ENCODE measurements at places on chromosomes 2 and 18.

- DNase-seq: no peak
Observed at GRCh38 chr2:45946023-45946422, 294.5 kb downstream of the PRKCE start.

GRCh38 chr18:68438983-68439382 lies 275.9 kb downstream of the TMX3 start:
- peak; percentile 74 for DNase-seq

DNA sequence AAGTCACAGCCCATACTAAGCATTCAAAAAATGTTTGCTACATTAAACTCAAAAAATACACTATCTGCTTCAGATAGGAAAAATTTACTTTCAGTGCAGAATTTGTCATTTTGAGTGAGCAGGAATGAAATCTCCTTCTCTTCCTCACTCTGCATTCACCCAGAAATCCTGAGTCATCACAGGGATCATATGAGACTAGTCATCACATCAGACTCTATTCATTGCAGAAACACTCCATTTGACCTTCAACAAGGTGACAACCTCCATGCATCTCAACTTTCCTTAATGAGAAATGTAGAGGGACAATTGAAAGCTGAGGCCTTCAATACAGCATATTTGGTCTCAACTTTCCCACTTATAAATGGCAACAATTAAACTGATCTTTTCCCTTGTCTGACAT lies 130.4 kb upstream of the CYP26B1 start:
- DNase-seq: no peak

DNA sequence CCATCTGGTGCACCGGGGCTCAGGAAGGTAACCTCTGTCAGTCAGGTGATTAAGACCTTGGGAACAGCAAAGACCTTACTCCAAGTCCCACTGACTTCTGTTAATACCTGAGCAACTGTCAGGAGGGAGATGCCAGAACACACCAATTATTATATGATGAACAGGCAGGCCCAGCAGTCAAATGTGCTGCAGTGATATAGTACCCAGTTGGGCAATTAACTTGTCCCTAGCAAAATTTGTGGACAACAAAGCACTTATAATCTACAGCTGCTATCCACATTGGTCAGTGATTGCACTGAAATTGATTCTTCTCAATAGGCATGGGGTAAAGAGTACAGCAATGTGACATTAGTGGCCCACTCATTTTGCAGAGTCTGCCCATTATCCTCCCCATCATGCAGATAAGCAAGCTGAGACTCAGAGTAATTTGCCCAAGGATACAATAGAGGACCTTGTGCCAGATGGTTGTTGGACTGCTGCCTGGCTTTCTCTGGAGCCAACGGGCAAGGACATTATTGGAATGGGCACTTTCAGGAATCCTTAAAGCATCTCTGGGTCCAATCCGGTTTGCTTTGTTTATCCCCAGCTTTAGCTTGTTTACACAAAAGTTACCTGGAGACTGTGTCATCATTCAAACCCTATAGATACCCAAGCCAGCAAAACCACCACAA lies 147.6 kb downstream of the CCBE1 start:
- no peak for DNase-seq

DNA sequence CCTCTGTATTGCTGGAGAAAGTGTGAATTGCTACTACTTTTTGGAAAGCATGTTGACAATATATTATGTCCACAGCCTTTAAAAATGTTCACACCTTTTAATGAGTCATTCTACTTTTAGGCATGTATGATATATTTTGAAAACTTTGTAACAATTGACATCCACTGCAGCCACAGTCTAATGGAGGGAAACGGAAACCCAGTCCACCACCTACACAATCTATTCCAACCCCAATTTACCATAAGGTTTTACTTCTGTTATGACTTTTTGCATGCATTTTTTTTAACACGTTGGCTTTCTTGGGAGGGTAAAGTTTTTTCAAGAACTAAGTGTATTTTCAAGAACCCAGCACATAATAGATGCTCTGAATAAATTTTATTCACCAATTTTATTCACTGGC lies 38.5 kb upstream of the ATP8B1 start:
- no peak for DNase-seq

DNA sequence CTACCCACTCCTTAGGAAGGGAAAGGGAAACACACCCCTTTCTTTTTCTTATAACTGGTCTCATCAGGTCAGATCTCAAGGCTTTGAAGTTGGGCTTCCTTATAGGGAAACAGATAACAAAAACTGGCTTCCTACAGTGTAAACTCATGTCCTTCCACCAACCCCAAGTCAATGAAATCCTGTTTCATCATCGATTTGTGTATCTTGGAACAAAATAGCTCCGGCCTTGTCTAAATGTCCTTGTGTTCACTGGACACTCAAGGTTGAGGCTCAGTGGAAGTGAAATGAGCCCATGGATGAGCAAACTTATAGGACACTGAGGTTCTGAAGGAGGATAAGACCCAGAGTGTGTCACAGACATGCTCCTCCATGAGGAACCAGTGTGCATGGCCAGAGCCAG lies 156.1 kb upstream of the REV1 start:
- no peak for DNase-seq

GRCh38 chr18:80034852-80035406 lies 695 bp downstream of the RBFA start:
- peak; percentile 48 for DNase-seq

- DNase-seq: no peak
Observed at GRCh38 chr2:8644605-8645175, 37.2 kb upstream of the ID2 start.

DNA sequence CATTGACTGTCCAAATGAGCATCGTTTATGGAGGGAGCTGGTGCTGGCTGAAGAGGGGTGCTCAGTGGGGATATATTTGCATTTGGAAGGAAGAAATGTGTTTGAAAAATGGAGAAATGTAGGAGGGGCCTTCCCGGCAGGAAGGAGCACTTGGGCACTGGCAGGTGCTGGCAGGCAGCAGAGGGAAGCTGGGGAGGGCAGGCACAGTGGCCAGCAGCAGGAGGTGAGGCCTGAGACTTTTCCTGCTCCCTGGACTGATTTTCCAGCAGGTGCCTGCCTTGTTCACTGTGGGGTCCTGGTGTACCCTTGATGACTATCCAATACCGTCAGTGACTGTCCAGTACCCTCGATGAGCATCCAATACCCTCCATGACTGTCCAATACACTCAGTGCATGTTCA lies 20.8 kb upstream of the HPCAL1 start:
- DNase-seq: no peak

GRCh38 chr18:28504066-28504465 lies 327.1 kb upstream of the CDH2 start:
- DNase-seq: no peak

- no peak for DNase-seq
Observed at GRCh38 chr2:43027097-43027873, 199.1 kb downstream of the ZFP36L2 start.

DNA sequence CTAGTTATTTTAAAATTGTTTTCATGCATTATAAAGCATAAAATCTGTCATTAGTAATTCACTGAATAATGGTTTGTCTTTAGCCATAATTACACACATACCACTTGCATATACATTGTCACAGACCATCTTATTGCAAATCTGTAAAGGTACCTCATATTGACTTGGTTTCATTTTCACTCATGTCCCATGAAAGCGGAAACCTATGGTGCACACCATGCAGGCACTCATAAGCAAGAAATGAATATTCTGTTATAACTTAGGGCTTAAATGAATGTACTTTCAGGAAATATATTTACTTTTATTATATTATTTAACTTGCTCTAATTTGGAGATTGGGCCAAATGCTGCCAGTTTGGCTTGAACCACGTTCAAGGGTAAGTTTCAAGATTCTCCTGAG lies 29.2 kb upstream of the STK17B start:
- no peak for DNase-seq

GRCh38 chr18:43279015-43279744 lies 1.9 kb upstream of the SYT4 start:
- DNase-seq: peak; percentile 85

- DNase-seq: no peak
Observed at GRCh38 chr2:209411296-209411695, 12.6 kb upstream of the MAP2 start.

DNA sequence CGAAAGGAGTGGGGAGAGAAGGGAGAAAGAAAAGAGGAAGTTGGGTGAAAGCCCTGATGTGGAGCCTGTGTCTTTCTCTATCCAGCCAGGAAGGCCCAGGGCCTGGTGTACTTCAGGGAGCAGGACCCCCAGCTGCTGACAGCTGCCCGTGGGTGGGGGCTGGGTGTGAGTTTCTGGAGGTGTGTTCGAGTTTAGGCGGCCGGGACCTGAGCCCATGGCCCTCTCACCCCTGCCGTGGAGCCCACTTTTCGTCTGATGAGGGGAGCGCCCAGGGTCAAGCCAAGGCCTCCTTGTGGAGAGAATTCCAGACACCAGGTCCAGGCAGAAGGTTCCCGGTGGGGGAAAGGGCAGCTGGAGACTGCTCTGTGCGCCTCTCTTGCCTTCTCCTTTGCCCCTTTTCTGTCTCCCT lies 2.2 kb downstream of the SIX3 start:
- peak; percentile 71 for DNase-seq
